Common myeloid progenitor, CD34-positive (primary cell): ENCODE measurements at places on chromosomes 11 and 22.

GRCh38 chr11:6631361-6631890, 12.2 kb upstream of the TPP1 start:
- no peak for DNase-seq
- no peak overlapping the region for H3K4me3 ChIP-seq
- H3K27me3 ChIP-seq: no peaks in the 10 kb centered on the region
- H3K27ac ChIP-seq: no peak overlapping the region
- peaks cover 22% of the 10 kb centered on the region for H3K4me1 ChIP-seq

DNA sequence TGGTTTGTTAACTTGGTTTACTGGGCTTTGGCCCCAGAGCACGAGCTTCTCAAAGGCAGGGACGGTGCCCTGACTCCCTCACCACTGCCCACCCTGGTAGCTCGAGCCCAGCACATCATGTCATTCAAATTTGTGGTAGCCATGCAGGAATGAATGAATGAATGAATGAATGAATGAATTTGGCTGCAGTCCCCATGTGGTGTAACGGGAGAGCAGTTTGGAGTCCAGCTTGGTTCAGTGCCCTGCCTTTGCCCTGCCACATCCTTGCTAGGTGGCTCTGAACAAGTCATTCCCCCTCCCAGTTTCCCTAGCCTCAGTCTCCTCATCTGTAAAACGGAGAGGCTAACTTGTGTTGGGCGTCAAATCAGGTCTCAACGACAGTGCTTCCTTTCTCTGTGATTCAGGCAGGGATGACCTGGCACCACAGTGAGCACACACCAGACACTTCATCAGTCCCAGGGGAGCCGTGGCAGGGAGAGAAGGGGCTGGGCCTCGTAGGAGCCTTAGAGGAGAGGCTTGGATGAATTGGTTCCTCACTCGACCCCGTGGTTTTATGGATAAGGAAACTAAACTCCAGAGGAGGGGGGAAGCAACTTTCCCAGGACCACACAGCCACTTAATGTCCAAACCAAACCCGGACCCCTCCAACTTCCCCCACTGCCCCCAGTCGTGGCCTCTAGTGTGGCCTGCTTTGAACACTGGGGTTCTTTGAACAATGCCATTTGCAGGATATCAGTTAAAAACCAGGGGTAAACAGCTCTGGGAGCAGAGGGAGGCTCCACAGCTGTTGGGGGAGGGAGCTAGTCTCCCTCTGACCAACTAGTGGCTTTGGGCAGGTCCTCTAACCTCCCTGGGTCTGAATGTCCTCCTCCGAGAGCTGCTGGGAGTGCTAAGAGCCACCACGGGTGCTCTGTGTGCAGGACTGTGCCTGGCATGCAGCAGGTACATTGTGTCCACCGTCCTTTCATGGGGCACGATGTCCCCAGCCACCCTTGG, 86.2 kb downstream of the CACNA1I start:
- H3K36me3 ChIP-seq: no peaks in the 10 kb centered on the region
- no peak overlapping the region for H3K27ac ChIP-seq
- H3K4me1 ChIP-seq: no peaks in the 10 kb centered on the region
- no peaks in the 10 kb centered on the region for H3K27me3 ChIP-seq
- DNase-seq: no peak
- no peak overlapping the region for H3K4me3 ChIP-seq

DNA sequence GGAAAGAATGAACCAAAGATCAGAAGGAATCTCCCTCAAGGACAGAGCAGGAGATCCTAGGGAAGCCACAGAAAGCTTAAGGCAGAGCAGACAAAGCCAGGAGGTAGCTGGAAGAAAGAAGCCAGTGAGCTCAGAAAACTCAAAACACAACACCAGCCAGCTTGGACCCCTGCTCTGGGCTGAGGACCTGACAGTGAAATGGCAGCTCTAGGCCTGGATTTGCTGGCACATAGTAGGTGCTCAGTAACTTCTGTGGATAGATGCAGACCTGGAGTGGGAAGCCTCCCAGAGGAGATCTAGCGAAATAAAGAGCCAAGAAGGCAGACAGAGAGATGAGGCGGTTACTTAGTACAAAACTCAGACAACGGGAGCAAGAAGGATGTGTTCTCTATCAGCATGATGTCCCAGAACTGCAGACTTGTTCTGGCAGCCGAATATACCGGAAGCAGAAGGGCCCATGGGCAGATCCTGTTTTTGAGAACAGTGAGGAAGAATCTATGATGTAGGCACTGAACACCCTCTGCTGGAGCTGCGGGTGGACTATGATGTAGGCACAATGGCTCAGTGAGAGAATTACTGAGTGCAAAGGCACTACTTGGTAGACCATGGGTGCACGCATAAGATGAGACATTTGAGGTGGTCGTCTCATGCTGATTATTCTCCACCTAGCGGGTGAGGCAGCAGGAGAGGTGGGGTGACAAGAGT, 4.8 kb downstream of the ROBO4 start:
- H3K27me3 ChIP-seq: no peaks in the 10 kb centered on the region
- H3K27ac ChIP-seq: no peak overlapping the region
- peak; percentile 58 for DNase-seq
- H3K36me3 ChIP-seq: no peaks in the 10 kb centered on the region

DNA sequence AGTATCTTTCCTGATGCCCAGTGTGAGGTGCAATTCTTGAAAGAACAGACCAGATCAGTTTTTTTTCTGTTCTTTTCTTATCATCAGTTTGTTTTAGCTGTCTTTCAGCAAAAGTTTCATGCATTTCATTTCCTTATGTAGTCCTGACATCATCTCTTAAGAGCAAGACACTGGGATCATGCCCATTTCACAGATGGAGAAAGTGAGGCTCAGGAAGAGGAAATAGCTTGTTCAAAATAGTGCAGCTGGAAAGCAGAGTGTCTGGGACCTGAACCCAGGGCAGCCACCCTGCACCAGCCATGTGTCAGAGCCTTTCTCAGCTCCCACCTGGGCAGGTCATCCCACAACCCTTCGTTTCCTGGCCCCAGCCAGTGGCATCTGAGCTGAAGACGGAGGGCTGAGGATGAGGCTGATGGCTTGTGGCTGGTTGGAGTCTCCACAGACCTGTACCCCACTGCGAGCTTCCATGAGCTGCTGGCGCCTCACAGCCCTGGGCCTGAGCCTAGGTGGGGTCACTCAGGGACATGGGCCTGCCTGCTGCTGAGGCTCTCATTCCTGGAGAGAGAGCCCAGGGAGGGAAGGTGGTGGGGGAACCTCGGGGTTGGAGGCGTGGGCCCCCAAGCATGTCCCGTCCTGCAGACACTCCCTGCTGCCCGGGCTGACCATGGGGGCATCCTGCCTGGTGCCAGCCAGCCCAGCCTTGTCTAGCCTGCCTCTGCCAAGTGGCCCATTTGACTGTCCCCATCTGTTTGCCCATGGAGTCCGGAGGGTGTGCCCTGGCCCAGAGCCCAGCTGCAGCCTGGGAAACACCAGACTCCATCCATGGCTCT, 61.8 kb downstream of the SMIM38 start:
- H3K4me1 ChIP-seq: no peaks in the 10 kb centered on the region
- no peak overlapping the region for H3K27ac ChIP-seq
- DNase-seq: no peak
- no peak overlapping the region for H3K4me3 ChIP-seq

DNA sequence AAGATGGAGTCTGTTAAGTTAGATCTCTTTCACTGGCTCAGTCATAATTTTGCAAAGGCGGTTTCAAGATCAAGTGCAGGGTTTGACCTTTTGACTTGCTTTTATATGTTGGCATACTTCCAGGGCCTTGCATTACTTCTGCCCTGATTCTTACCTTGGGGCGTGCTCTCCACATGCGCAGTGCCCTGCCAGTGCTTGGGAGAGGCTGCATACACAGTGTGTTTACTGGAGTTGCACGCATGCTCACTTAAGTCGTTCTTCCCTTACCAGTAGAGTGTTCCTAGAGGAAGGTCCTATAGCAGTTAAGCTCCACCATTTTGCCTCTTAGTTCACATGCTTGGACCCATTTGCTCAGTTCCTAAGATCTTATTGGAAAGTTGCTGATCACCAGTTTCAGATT, 21.0 kb upstream of the TMEM123 start:
- H3K27ac ChIP-seq: no peak overlapping the region
- no peak for DNase-seq
- no peaks in the 10 kb centered on the region for H3K36me3 ChIP-seq
- peaks cover 24% of the 10 kb centered on the region for H3K4me1 ChIP-seq
- no peaks in the 10 kb centered on the region for H3K27me3 ChIP-seq
- no peak overlapping the region for H3K4me3 ChIP-seq

DNA sequence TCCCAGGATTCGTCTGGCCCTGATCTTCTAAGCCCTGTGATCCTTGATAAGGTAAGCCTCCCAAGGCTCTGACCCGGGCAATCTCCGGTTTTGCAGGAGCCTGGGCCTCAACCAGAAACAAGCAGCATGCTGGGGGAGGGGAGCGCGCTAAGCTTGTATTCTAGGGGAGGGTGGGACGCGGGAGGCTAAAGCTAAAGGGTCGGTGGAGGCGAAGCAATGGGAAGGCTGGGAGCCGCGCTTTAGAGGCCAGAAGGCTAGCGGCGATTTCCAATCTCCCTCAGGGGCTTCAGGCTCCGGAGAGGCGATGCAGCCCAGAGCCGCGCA, 753 bp downstream of the PTPN5 start:
- no peak overlapping the region for H3K4me3 ChIP-seq
- no peaks in the 10 kb centered on the region for H3K4me1 ChIP-seq
- no peaks in the 10 kb centered on the region for H3K36me3 ChIP-seq
- peak; percentile 2 for DNase-seq
- H3K27me3 ChIP-seq: peaks cover 25% of the 10 kb centered on the region

DNA sequence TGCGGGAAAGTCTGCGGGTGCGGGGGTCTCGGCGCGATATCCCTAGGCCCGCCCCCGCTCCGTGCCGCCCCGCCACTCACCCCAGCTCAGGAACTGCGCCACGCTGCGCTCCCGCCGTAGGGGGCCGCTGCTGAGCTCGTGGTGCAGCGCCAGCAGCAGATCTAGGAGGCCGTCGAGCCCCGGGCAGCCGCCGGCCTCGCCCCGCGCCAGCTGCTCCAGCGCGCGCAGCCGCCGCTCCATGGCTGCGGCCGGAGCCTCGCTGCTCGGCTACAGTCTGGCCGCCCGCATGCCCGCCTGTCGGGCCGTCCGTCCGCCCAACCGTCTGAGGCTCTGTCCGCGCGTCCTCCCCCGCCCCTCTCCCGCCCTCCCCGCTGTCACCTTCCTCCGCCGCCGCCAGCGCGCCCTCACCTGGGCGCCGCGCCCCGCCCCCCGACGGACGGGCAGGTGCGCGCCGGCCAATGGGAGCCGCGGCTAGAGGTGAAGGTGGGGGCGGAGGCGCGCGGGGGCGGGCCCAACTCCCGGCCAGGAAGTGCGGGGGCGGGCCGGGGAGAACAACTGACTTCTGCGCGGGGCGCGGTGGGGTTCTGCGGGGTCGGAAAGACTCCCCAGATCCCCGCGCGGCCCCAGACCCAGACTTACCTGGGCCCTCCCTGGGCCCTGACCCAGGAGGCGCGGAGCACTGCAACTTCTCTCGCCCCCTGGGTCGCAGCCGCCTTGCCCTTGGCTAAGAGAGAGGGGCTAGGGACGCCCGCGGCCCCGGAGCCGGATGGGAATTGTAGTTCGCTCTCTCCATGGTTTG, at the start of gene CDC42BPG:
Gene CDC42BPG (minus strand): TSS at position 324 of the 799 bp plus-strand sequence. CDS start 84 bp downstream, at position 240.
- H3K4me3 ChIP-seq: peak within 1 kb of the TSS; percentile 55
- no peaks in the 10 kb centered on the region for H3K27me3 ChIP-seq
- no peaks in the 10 kb centered on the region for H3K4me1 ChIP-seq
- H3K27ac ChIP-seq: no peak within 1 kb of the TSS
- H3K36me3 ChIP-seq: no peaks in the 10 kb centered on the region

DNA sequence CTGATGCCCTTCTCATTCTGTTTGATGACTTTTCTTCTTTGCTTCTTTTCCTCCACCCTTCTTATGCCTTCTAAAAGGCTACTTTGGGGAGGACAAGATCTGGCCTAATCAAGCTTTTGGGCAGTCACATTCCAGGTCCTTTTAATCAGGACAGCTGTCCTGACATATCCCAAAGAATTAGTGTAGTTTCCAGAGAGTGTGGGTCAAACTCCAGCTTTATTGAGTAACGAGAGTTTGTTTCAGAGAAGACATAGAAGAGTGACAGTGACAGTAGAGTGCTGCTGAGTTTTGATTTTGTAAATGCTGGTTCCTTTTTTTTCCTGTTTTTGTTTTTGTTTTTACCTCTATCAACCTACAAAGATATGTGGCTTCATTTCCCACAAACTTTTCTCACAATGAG, 158.4 kb upstream of the SESN3 start:
- no peak overlapping the region for H3K4me3 ChIP-seq
- H3K27ac ChIP-seq: no peak overlapping the region
- no peaks in the 10 kb centered on the region for H3K27me3 ChIP-seq
- no peaks in the 10 kb centered on the region for H3K36me3 ChIP-seq

DNA sequence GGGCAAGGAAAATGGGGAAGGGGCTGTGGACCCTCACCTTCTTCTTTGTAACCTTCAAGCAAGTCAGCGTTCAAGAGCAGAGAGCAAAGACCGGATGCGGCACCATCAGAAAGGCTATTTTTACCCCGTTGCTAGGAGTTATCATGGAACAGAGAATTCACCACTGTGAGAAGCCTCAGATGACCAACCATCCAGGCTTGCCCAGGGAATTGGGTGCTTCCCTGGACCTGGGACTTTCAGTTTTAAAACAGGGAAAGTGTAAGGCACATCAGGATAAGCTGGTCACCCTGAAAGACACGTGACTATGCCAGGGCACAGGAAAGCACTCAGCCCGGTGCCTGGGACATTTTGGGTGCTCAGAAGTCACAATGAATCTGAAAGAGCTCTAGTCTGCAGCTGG, 10.4 kb downstream of the GALNT18 start:
- DNase-seq: no peak
- H3K4me1 ChIP-seq: no peaks in the 10 kb centered on the region
- no peak overlapping the region for H3K27ac ChIP-seq
- H3K36me3 ChIP-seq: no peaks in the 10 kb centered on the region

DNA sequence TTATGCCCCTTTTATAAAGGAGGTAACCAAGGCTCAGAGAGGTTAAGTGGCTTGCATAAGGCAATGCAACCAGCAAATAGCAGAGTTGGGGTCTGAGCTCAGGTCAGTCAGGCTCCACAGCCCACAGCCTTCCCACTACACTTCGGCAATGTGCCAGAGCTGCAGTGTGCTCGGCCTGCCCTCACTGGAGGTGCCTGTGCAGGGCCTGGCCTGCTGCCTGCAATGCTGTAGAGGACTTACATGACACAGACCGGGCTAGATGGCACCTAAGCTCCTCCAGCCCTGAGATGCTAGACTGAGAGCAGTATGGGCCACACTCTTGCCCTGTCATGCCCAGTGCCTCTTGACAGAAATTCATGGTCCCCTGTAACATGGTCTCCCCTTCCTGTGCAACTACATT, 49.8 kb downstream of the SERPINH1 start:
- H3K36me3 ChIP-seq: no peaks in the 10 kb centered on the region
- no peak overlapping the region for H3K4me3 ChIP-seq
- no peak for DNase-seq

DNA sequence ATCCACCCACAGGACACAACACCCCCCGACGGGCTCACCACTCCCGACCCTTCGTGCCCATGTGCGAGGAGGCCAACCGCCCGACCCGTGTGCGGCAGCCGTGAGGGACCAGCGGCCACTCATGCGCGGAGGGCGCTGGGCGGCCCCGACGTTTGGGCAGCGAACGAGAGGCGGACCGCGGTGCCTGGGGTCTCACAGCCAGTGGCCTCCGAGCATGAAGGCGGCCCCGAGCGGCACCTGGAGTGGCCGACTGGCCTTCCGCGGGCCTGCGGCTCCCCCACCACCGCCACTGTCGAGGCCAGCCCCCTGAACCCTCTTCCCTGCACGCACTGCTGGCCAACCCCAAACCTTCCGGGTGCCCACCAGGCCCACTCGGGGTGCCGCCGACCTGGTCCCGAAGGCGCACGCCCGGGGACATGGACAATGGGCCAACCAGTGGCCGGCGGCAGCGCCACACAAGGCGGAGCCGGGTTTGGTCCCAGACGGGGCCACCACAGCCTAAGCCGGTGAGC, 4274.9 kb upstream of the OR11H1 start:
- H3K36me3 ChIP-seq: no peaks in the 10 kb centered on the region
- H3K4me3 ChIP-seq: no peak overlapping the region
- no peak overlapping the region for H3K27ac ChIP-seq
- DNase-seq: no peak
- H3K27me3 ChIP-seq: no peaks in the 10 kb centered on the region
- H3K4me1 ChIP-seq: no peaks in the 10 kb centered on the region
